GM23338 (cell line): ENCODE measurements at places on chromosomes 1 and 21. TPM values are rescaled to one million over a fixed set of nuclear protein-coding genes. Genes with fewer than 3 reads are reported as not detected.

DNA sequence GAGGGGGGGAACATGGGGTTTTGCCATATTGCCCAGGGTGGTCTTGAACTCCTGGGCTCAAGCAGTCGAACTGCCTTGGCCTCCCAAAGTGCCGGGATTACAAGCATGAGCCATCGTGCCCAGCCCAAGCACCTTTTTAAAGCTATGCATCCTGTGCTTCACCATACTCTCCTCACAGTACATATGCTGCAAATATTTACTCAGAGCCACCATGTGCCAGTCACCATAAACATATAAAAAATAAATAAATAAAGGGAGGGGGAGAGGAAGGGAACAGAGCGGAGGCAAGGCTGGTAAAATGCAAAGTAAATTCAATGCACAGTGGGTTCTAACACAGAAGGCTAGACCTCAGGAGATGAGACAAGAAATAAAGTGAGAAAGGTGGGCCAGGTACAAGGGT lies 64.7 kb downstream of the CAPZB start:
- H3K27ac ChIP-seq = no peak overlapping the region; the same call in 1 of the 2 replicates
- peaks cover 9% of the 10 kb centered on the region; the same call in 1 of the 2 replicates for H3K4me1 ChIP-seq
- DNase-seq = no peak
- no peak overlapping the region for H3K4me3 ChIP-seq

DNA sequence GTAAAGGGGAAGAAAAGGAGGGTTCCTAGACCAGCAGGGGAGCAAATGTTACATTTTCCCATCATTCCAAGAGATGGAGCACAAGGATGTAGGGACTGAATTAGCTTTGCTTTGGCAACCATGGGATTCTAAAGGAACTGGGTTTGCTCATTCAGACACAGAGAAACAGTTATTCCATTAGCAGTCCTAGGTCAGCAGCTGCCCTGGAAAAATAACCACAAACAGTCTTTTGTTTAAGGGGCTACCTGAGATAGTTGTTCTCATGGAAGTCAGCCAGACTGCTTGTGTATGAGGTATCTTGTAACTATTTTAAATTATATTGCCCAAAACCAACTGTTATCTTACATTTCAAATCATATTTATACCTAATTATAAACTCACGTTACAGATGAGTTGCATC lies 58.4 kb upstream of the VCAM1 start:
- H3K27me3 ChIP-seq = no peaks in the 10 kb centered on the region
- H3K4me1 ChIP-seq = no peaks in the 10 kb centered on the region
- H3K36me3 ChIP-seq = no peaks in the 10 kb centered on the region
- DNase-seq = no peak

GRCh38 chr1:40161888-40162397 lies 756 bp downstream of the RLF start:
- no peaks in the 10 kb centered on the region for H3K36me3 ChIP-seq
- H3K4me1 ChIP-seq = peaks cover 13% of the 10 kb centered on the region
- no peaks in the 10 kb centered on the region for H3K27me3 ChIP-seq
- no peak for DNase-seq
- peak overlapping the region; percentile 82 for H3K27ac ChIP-seq

Gene UBE2U
- not detected in 2 replicates for total RNA-seq

GRCh38 chr1:23594149-23594907 lies 35.0 kb upstream of the ID3 start:
- H3K27ac ChIP-seq = no peak overlapping the region
- no peaks in the 10 kb centered on the region for H3K36me3 ChIP-seq
- no peak for DNase-seq
- H3K4me3 ChIP-seq = no peak overlapping the region
- H3K27me3 ChIP-seq = no peaks in the 10 kb centered on the region
- peaks cover 51% of the 10 kb centered on the region for H3K4me1 ChIP-seq

Gene WNT4
- 0.59 TPM in 1 of 2 replicates, not detected in the other for total RNA-seq

- peaks cover 16% of the 10 kb centered on the region for H3K4me1 ChIP-seq
- H3K27me3 ChIP-seq = no peaks in the 10 kb centered on the region
- H3K36me3 ChIP-seq = no peaks in the 10 kb centered on the region
These were observed 6.2 kb downstream of the NECTIN4 start for GRCh38 chr1:161082996-161083747.

DNA sequence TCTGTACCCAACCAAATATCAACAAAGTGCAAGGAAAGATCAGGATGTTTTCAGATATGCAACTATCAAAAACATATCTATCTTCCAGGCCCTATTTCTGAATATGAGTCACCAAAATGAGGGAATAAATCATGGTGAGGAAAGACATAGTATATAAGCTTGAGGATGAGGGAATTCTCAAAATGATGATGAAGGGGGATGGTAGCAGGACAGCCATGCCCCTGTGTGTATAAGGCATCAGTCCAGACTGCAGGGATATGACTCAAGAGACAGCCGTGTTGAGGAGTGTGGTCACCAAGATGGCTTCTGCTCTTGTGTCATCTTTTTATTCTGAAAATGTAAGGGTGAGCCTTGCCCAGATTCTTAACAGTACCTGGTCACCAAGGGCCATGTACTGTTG lies 4.4 kb upstream of the WDR64 start:
- no peaks in the 10 kb centered on the region for H3K36me3 ChIP-seq
- H3K27ac ChIP-seq = no peak overlapping the region
- H3K4me3 ChIP-seq = no peak overlapping the region
- no peaks in the 10 kb centered on the region for H3K27me3 ChIP-seq
- no peaks in the 10 kb centered on the region for H3K4me1 ChIP-seq

Gene FCRL5
- 2.8 and 3.1 TPM in 2 replicates for total RNA-seq

Gene C1orf146
- not detected in 2 replicates for total RNA-seq

Gene NMNAT2
- 8.5 and 10.0 TPM in 2 replicates for total RNA-seq

DNA sequence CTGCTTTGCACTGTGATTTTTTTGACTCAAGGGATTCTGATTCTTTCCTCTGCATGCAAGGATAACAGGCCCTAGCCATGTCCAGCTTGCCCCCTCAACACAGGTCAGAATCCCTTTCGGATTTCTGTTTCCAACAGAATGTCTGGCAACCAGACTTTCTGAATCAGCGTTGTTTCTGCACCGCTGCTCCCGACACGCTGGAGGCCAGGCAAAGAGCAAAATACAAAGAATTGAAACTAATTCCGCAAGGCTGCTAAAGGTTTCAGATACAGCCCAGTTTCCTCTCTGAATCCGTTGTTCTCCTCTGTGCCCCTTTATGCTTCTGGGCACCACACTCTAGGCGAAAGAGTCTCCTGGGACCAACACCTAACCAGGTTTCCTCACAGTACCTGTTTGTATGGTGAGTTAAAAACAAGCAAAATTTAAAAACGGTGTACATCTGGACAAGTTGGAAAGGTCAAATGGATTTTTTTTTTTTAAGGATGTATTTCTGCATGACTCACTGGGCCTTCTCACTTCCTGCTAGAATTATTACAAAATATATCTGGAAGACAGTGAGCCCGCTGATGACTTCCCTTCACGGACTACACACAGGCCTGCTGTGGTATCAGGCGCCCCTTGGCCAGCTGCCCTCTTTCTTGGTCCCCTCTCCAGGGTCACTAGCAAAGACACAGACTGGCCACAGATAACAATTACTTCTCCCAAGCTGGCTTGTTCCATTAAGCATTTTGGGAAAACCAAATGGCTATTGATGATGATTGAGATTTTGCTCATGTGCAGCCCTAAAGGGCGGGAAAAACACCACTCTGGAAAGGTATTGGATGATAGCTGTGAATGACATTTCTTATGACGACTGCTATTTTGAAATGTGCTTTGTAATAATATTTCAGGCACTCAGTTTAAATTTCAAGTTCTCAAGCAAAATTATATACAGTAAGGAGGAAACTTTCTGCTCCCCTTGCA lies 118.3 kb downstream of the TGFB2 start:
- DNase-seq = no peak
- H3K27me3 ChIP-seq = no peaks in the 10 kb centered on the region
- peaks cover 2% of the 10 kb centered on the region for H3K4me1 ChIP-seq
- H3K36me3 ChIP-seq = no peaks in the 10 kb centered on the region
- no peak overlapping the region for H3K4me3 ChIP-seq

Gene P3H1
- total RNA-seq = 67.1 and 75.1 TPM in 2 replicates

DNA sequence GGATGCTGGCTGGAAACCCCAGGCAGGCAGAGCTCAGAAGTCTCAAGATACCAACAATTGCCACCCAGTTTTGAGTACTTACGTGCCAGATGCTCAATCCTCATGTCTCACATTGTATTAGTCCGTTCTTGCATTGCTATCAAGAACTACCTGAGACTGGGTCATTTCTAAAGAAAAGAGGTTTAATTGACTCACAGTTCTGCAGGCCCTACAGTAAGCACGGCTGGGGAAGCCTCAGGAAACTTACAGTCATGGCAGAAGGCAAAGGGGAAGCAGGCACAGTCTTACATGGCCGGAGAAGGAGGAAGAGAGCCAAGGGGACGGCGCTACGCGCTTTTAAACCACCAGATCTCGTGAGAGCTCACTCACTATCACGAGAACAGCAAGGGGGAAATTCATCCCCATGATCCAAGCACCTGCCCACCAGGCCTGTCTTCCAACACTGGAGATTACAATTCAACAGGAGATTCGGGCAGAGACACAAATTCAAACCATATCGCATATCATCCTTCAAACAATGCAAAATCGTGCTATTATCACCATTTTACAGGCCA lies 58.0 kb downstream of the KAZN start:
- H3K27ac ChIP-seq = no peak overlapping the region
- H3K36me3 ChIP-seq = no peaks in the 10 kb centered on the region
- no peaks in the 10 kb centered on the region for H3K27me3 ChIP-seq
- no peak for DNase-seq
- no peak overlapping the region for H3K4me3 ChIP-seq
- H3K4me1 ChIP-seq = peaks cover 21% of the 10 kb centered on the region
